ENCODE measurements at places on chromosomes 13 and 19.

DNA sequence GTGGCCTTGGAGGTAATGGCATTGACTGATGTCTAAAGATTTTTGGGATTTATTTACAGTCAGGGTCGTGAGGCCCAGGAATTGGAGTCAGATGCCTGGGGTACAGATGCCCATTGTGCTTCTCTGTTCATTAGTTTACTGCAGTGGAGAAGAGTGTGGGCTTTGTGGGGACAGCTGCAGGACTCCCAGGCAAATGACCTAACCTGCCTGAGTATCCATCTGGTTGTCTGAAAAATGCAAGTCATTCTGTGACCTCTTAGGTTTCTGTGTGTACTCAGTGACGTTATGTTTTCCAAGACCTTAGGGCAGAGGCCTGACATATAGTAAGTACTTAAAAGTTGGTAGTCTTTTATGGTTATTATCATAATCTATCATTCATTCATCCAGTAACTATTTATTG is 60.5 kb downstream of the SPATA13 start:
- DNase-seq, result no peak

GRCh38 chr19:30083701-30084156 is 141.7 kb downstream of the URI1 start:
- no peak for DNase-seq

- DNase-seq, result peak; percentile 57
These were observed 4.4 kb upstream of the TBC1D4 start for GRCh38 chr13:75486146-75487062.

DNA sequence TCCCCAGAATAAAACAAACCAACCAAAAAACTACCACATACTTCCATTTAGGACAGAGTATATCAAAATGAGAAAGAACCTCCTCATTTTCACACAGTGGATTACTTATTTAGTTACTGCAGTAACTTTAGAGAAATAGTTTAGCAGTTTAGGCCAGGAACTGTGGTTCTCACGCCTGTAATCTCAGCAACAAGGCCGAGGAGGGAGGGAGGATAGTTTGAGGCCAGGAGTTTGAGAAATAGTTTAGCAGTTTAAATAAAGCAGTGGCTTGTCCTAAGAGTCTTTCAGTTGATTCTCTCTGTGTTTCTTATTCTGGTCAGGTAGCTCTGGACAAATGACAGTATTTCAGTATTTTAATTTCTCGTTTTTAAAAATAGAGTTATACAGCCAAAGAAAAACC is 9.4 kb downstream of the HMGB1 start:
- no peak for DNase-seq

GRCh38 chr13:106464076-106464475 is 71.4 kb downstream of the EFNB2 start:
- DNase-seq, result peak; percentile 22

GRCh38 chr19:15015946-15016542 is 33.2 kb upstream of the CASP14 start:
- DNase-seq, result peak; percentile 56

DNA sequence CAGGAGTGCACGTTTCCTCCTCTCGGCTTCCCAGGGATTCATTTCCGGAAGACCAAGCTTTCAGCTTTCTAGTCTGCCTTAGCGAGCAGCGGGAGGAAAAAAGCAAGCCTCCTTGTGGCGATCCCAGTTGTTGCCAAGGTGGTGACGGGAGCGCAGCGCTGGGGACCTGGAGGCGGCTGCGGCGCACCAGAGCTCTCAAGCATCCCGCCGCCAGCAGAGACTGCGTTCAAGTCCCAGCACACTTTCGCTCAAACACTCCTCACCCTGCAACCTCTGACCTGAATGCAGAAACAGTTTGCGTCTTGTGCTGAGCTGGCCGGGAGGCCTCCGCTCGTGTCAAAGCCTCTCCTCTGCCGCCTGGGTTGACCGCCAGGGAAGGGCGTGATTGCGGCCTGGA is 4.9 kb downstream of the GSX1 start:
- DNase-seq, result no peak

DNA sequence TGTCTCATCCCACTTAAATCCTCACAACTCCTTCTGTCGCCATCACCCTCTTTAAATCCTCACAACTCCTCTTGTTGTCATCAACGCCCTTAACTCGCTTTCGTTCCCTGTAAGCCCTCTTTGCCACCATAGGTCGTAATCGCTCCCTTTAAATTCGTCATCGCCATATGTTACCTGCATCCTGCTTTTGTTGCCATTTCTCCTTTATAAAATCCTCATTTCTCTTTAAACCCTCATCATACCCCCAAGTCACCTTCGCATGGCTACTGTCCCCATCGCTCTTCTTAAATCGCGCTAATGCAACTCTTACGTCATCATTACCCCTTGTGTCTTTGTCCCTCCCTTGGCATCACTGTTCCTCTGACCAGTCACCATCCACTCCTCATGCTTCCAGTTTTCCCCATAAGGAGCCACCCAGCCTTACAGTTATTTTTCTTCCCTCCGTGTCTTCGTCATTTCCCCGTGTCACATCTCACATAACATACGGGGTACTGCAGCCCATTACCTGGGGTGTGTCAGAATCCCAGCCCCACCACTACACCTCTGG is 539 bp downstream of the PLD3 start:
- DNase-seq, result peak; percentile 47

- DNase-seq, result no peak
These were observed 286.5 kb downstream of the FOXO1 start for GRCh38 chr13:40379794-40380578.

GRCh38 chr13:29067306-29067945 is 247.3 kb downstream of the MTUS2 start:
- no peak for DNase-seq

- DNase-seq, result no peak
These were observed 7.4 kb downstream of the RAP2A start for GRCh38 chr13:97441368-97441767.

- DNase-seq, result no peak
These were observed 4.6 kb upstream of the PEAK3 start for GRCh38 chr19:2286402-2287140.

DNA sequence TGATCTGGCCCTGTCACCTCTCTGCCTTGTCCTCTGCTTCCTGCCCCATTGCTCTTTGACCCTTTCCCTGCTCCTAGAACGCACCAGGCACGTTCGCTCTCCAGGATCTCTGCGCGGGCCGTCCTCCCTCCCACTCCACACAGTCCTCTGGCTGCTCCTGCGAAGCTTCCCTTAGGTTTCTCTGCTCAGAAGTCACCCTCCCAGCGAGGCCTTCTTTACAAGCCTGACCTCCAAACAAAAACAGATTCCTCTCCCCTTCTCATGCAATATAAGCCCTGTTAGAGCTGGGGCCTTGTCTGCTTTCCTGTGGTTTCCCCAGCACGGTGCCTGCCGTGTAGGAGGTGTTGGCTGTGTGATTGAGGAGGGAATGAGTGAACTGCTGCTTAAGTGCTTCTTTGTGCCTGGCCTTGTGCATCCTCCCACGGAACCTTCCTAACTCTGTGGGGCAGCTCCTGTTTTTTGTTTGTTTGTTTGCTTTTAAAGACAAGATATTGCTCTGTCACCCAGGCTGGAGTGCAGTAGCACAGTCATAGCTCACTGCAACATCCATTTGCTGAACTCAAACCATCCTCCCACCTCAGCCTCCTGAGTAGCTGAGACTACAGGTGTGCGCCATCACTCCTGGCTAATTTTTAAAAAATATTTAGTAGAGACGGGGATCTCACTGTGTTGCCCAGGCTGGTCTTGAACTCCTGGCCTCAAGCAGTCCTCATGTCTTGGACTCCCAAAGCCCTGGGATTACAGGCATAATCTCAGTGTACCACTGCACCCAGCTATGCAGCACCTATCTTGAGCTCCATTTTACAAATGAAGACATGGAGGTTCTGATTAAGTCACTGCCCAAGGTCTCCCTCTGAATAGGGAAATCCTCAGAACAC is 82.0 kb downstream of the SIPA1L3 start:
- no peak for DNase-seq

- DNase-seq, result no peak
These were observed 23.2 kb downstream of the NALCN start for GRCh38 chr13:101393140-101393539.

DNA sequence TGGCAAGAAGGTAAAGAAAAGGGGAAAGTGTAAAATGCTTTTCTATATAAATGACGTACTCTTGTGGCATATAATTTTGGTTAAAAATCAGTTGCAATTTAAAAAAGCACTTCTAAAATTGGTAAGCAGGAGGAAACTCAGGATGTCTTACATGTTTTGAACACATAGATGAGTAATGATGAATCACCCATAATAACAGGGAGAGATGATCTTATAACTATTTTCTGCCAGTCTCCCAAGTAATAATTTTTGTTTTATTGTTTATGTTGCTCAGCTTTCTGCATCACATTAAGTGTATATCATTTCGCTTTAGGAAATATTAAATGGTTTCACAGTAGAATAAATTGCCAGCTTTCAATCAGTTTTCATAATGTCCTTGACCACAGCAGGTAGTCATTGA is 1430.7 kb upstream of the PCDH20 start:
- no peak for DNase-seq

- no peak for DNase-seq
These were observed 212.5 kb downstream of the POSTN start for GRCh38 chr13:37385956-37386670.
